ENCODE measurements at places on chromosomes 12 and 14.

DNA sequence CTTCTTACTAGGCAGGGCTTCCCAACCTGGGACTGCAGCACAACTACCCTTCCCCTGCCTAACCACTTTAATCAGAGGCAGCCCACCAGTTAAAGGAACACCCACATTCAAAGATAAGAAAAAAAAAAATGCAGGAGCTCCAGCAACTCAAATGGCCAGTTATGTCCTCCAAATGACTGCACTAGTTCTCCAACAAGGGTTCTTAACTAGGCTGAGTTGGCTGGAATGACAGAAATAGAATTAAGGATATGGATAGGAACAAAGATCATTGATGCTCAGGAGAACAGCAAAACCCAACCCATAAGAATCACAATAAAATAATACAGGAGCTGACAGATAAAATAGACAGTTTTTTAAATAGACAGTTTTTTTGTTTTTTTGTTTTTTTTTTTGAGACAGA lies 154.2 kb downstream of the PLCZ1 start:
- DNase-seq, result no peak

DNA sequence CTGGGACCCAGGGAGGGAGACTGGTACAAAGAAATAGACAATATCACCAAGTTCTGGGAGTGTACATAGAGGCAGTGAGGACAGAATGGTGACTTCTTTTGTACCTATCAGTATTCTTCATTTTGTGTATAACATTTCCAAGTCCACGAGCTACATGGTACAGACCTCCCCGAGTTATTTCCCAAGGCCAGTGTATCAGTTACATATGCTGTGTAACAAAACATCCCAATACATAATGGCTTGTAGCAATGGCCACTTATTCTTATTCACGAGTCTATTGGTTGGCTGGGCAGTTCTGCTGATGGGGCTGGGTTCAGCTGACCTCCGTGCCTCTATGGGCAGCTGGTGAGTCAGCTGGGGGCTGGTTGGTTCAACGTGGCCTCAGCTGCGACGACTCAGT lies 98.7 kb upstream of the RFLNA start:
- no peak for DNase-seq

DNA sequence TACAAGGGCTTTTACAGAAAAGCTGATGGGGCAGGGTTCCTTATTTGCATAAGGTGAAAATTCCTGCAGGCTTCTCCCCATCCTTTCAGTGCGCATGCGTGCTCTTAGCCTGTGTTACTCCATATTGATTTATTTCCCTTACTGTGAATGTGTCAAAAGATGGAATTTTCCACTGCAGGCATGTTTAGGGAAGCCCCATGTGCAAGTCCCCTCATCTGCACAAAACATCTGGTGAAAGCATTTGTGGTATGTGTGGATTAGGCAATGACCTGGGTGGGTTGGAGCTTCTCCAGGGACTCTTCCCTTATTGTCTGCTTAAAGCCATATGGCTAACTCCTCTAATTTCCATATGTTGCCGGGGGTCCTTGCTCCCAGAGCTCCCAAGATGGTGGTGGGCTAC lies 912.7 kb upstream of the LRFN5 start:
- no peak for DNase-seq

DNA sequence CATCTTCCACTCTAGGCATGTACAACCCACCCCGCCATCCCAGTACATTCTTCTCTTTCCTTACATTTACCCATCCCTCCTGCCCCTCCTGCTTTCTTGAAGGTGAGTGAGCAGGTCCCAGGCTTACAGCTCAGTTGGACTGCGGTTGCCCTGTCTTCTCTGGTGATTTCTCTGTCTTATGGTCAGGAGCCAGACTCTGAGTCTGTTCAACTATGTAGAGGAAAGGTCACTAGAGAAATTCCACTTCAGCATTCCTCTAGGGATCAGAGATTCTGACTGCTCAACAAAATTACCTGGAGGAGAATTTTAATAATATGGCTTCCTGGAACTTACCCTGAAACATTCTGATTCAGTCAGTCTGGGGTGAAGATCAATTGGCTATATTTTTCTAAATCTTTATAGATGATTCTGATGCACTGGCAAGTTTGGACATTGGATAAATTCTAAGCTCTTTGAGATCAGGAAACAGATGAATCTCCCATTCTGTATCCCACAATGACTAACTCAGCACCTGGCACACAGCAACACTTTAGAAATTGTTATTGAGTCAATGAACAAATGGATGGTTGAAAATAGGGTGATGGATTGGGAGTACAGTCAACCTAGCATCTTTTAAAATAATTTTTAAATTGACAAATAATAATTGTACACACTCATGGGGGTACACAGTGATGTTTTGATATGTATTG lies 128.6 kb upstream of the HIF1A start:
- no peak for DNase-seq

- DNase-seq, result peak; percentile 68
These were observed 753 bp upstream of the ATP5MC2 start for GRCh38 chr12:53676656-53677015.

DNA sequence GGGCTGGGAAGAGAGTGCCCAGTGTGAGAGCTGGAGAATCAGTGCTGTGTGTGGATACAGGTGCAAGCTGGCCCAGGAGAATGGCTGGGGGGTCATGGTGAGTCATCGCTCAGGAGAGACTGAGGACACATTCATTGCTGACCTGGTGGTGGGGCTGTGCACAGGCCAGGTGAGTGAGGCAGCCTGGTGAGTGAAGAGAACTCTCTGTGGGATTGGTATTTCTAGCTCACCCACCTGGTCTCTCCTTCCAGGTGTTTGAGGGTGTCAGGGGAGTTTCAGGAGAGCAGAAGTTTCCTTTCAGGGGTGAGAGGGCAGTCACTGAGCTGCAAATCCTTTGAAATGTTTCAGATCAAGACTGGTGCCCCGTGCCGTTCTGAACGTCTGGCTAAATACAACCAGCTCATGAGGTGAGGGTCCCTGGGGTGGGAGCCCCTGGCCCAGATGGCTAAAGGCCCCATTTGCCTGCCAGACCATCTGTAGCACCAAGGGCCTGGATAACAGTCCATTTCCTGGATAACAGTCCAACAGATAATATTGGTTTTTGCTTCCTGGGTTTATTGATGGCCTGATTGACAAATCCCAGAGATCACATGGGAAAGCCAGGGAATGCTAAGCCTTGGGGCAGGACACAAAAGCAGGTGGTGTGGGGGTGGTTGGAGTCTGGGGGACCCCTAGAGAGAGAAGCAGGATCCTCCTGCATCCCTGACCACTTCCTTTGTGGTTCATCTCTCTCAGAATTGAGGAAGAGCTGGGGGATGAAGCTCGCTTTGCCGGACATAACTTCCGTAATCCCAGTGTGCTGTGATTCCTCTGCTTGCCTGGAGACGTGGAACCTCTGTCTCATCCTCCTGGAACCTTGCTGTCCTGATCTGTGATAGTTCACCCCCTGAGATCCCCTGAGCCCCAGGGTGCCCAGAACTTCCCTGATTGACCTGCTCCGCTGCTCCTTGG lies 5.5 kb upstream of the ATN1 start:
- no peak for DNase-seq

- no peak for DNase-seq
These were observed 34.5 kb upstream of the FRS2 start for GRCh38 chr12:69435644-69436043.

- no peak for DNase-seq
These were observed 22.3 kb downstream of the SLC38A4 start for GRCh38 chr12:46803517-46803916.

DNA sequence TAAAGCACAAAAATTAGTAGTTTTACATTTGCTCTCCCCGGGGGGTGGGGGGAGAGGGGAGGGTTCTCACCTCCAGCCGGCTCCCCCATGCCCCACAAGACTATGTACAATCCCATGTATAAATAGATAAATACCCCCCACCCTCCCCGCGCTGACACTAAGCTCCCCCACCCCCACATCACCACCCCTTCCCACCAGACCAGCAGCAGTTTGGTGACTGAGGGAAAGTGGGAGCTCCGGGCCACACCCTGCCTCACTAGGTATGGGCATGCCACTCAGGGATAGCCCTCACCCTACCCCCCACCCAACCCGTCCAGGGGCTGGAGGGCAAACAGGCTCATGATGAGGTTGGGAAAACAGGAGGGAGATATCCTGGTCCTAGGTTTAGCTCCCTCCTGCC lies 1.9 kb upstream of the PRKAG1 start:
- peak; percentile 61 for DNase-seq

DNA sequence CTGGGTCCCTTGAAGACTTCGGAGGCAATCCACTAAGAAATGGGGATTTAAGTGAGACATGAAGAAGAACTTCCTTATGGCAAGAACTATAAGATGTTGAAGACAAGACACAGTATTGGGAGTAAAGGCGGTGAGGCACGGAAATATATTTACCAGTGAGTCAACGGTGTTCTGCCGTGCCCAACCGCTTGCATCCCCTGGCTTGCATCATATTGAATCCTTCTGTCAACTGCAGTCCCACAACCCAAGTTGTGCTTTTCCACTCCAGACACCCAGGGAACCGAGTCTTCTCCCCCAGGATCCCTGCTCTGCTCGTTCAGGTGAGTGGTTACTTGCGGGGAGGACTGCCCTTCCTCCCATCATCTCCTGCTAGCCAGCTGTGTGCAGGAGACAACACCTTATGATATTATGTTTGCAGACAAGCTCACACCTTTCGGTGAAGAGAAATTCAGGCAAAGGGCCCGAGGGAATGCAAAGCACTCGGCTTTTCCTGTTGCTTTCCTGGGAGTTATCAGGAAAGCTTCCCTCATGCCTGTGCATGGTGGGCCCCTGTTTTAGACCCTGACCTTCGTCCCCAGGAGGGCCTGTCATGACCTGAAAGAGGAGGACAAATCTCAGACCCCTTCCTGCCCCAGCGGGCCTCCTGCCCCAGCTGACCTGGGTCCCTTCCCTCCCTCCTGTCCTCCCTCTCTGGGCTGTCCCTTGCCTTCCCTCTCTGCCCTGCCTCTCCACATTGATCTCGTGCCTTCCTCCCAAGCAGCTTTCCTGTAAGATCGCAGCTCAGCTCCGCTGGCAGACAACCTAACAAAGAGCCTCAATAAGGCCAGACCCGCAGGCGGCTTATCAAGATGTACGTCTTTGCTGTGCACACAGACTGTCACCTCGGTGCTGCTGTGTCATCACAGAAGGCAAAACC lies 4.3 kb upstream of the LRTM2 start:
- DNase-seq, result no peak

GRCh38 chr12:130480887-130481286 lies 143.2 kb downstream of the PIWIL1 start:
- no peak for DNase-seq

DNA sequence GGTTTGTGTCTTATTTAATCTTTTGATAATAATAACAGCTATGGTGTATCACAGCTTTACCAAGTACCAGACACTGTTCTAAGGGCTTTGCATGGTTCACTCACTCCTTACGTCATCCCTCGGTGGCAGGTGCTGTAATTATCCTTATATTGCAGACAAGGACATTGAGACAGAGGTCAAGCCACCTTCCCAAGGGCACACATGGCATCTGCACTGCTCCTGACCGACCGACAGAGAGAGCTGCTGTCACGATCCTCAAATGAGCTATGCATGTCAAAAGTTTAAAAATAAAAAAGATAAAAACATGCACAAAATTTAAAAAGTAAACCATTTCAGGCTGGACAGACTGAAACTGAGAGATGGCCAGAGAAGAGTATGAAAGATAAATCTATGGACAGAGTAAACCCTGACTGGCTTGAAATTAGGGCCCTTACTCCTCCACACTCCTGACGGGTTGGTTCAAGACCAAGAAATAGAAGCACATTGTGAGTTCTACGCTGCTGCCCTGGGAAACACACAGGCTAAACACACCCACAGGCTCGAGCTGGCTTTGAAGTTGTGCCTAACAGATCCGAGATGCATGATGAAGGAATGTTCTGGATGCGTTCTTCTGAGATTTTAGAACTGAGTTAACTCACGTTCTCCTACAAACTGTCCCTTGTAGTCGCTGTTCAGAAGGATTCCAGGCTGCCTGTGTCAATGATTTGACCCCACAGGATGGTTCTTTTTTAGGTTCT lies 268.7 kb downstream of the ZFP36L1 start:
- no peak for DNase-seq

DNA sequence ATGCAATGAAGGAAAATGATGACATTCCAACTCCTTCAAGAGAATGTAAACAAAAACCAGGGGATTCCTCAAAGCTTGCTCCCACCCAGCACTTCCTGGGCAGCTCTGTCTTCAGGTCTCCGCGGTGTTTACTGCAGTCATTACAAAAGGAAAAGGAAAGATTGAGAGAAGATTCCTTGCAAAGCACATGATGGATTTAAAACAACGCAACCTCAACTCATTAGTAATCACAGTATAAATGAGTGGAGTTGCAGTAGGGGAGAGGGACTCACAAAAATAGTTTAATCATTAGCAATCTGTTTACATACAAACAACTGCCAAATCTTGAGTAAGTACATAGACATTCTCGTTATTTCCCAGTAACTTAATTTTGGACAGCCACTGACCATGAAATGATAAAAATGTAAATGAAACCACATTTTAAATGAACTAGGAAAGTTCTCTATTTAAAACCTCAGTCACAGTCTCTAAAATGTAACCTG lies 49.7 kb upstream of the OVCH1 start:
- DNase-seq, result no peak

GRCh38 chr14:23113431-23114119 lies 5.5 kb downstream of the CEBPE start:
- peak; percentile 50 for DNase-seq

DNA sequence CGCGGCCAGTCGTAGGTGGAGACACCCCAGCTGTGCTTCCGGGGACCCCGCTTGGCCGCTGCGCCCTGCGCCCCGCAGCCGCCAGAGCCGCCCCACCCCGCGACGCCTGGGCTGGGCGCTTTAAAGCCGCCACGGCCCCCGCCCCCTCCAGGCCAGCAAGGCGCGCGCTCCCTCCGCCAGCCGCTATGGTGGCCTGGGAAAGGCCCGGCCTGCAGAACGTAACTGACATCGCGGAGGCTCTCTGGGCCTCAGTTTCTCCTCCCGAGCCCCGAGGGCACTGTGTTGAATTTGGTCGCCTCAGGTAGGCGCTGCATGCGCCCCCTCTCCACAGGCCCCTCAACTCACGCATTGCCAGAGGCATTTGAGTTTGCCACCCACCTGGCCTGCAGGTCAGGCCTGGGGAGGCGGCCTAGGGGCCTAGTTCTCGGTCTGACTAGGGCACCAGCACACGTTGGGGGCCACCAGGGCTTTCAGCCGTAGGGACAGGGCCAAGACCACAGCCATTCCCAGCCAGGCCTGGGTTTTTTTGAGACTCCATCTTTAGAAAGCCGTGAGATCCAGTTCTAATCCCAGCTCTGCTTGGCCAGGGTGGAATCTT lies at the start of gene NGB:
Gene NGB (minus strand): TSS at position 94 of the 598 bp plus-strand sequence. CDS start 269 bp downstream, outside the sequence.
- DNase-seq, result no peak

- DNase-seq, result no peak
These were observed 15.1 kb downstream of the CYP46A1 start for GRCh38 chr14:99699085-99699760.

- DNase-seq, result no peak
These were observed 175.8 kb upstream of the PLXNC1 start for GRCh38 chr12:93972411-93973208.

DNA sequence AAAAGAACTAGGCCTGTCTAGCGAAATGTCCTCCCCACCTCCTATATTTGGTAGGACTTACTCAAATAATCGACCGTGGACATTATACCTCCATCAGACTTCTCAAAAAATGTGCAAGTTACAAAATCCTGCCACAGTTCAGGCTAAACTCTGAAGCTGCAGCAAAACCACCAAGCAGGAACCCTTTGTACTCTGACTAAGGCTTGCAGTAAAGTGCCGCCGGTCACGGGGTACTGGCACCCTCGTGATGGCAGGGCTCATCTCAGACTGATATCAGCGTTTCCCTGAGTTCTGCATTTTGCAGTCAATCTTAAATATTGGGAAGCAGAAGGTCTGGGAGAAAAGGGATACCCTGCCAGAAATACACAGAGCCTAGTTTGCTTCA lies 17.1 kb downstream of the SLC11A2 start:
- peak; percentile 77 for DNase-seq

GRCh38 chr12:85866986-85867776 lies 6.9 kb upstream of the NTS start:
- DNase-seq, result no peak

GRCh38 chr14:74647678-74648461 lies 35.8 kb upstream of the LTBP2 start:
- no peak for DNase-seq
